ENCODE measurements at places on chromosomes 6 and 20.

DNA sequence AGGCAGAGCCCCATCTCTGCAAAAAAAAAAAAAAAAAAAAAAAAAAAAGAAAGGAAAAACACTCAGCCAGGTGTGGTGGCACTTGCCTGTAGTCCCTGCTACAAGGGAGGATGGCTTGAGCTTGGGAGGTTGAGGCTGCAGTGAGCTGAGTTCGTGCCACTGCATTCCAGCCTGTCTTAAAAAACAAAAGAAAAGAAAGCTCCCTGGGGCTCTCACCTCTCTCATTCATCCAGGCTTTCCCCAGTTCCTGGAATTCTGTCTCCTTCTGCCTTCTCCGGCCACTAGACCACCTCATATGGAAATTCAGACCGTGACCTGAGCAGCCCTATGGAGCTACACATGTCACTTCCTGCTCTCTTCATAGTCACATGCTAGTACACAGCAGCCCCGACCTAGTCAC lies 101.1 kb upstream of the TAB2 start:
- no peak for DNase-seq

DNA sequence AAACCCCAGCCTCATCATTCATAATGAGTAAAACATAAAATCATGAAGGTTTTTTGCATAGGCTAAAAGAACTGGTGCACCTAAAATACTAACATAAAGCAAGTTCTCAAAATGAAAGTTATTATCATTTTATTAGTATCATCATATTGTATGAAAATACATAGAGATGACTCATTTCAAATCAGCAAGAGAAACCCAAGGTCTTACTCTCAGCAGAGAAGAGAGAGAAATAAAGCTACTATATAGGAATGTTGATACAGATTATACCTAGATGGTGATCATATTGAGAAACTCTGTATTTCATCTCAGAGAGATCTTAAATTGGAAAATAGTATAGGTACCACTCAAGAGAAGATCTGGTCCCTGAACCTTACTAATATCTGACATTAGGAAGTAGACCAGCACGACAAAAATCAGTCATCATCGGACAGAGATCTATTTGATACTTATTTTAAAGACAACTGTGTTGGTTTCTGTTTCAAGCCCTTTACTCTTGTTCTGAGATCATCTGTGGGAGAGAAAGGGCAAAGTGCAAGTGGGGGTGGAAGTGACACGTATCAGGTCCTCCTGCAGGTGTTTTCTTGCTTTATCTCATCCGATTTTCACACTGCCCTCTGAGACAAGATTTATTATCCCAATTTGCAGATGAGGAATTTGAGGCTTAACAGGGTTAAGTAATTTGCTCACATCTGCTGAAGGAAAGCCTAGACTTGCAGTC lies 532.3 kb downstream of the MAFB start:
- DNase-seq, result no peak

DNA sequence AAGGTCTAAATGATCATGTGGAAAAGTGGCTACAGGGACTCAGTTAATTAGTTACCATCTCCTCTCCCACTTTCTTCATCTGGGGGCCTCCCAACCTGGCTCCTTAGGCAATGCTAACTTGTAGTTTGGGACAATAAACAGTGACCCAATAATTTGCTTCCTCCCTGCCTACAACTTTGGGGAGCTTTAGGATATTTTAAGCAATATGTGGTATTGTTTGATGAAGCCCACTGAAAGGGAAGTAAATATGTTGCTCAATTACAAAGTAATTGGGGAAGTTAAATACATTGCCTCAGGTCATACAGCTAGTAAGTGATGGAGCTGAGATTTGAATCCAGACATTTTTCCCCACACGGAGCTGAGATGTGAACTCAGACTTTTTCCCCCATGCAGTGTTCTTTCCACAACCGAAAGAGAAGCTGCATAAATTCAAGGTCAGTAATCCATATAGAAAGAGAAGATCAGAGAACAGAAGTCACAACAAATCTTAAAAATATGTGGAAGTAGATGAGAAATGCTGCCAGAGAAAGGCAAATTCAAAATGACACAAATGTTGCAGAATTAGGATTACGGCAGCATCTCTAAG lies 26.6 kb downstream of the ZHX3 start:
- DNase-seq, result no peak

- DNase-seq, result no peak
Measured at GRCh38 chr6:133026705-133027104, 212.3 kb downstream of the RPS12 start.

DNA sequence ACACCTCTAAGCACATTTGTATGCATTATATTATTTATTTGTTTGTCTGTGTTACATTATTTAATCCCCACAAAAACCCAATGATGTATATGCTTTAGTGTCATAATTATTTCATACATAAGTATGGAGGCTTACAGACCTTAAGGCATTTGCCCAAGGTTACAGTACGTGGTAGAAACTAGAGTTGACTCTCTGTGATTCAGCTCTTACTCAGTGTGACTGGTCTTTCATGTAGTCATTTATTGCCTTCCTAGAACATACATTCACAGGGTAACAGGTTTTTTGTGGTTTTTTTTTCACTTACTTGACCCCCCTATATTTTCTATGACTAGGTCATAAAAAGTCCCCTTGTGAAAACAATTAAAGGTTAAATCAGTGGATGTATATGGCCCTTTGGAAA lies 566.8 kb downstream of the TFAP2A start:
- no peak for DNase-seq

DNA sequence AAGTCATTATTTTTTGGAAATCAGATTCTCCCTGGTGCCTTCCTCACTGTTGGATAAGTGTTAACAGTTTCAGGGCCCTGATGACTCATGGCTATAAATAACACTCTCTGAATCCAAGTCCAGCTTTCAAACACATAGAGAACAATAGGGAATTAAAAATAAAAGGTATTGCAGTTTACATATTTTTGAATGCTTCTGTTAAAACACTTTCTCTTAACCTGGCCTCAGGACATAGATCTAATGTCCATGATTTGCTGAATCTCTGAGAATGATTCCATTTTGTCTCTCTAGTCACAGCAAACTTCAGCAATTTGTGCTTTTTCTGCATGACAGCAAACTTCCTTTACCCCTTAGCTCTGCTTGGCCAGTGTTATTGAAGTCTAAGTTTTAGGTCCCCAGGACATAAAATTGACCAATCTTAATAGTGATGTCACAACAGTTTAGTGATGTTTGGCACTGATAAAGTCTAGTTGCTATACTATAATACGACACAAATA lies 1192.4 kb upstream of the CITED2 start:
- no peak for DNase-seq

DNA sequence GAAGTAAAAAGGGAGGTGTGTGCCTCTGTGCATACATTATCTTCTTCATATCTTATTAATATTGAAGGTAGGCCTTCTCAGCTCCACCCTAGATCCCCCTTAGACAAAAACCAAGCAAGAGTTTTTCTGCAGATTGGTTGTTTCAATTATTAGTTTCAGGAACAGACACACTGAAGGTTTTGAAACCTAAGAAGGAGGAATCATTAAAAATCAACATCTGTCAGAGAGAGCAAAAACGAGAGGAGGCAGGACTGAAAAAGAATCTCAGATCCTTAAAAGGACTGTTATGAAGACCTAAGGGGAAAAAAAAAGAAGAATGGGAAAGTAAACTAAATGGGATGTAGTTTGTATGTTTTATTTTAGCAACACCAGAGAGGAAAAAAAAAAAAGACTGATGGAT lies 560.8 kb upstream of the JAG1 start:
- no peak for DNase-seq

- DNase-seq, result no peak
Measured at GRCh38 chr6:33698494-33698893, 13.0 kb downstream of the UQCC2 start.

DNA sequence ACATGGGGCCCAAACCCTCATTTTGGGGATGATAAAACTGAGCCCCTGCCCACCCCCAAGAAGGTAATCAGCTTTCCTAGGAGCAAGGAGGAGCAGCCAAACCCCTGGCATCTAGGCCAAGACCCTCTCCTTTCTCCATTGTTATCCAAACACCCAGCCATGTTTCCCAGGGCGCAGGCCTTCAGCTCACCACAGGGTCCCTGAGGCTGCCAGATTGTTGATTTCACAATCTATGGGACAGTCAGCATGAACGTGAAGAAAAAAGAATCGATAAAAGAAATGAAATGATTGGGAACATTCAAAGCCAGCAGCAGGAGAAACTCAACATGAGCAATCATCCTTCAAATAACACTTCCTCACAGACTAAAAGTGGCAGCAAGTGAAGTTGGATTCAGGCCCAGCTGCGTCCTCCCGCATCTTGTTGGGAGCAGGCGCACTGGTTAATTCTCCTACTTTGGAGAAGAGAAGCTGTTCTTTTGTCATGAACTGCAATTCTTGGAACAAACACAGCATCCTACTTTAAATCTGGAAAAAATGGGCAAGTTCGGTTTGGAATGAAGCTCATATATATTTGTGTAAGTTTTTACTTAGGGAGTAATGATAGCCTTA lies 241.8 kb upstream of the PRDM1 start:
- no peak for DNase-seq

DNA sequence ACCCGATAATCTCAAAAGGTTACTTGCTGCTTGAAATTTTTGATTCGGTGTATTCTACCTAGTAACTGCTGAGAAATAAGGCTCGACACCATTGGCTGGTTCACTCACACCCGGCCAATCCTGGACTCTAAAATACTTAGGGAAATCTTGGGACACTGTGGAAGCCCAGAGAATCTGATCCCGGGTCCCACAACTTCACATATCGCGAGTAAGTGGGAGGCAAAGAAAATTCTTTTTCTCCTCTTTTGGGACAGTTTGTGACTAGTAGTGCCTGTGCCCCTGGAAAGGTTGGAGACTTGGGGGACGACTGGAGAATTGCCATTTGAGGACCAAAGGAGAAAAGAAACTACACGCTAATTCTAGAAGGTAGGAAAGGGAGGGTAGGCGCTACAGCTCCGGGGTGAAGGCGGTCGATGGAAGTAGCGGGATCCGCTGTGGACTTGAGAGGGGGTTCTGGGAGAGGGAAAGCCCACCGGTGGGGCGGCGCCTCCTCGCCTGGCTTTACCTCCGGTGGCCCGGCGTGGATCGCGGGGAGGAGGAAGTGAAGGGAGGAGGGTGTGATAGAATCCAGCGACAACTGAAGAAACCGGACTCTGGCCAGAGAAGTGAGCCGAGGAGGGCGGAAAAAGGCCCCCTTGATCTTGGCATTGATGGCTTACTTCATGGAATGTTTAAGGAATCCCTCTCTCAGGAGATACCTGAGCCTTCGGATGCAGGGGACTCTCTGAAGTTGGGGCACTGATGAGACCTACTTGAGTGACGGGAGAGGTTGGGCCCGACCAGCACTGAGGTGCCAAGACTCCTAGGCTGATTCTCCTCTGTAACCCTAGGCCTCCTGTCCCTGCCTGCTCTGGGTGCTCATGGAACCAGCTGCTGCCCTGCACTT lies 18.8 kb upstream of the BTN3A3 start:
- no peak for DNase-seq

DNA sequence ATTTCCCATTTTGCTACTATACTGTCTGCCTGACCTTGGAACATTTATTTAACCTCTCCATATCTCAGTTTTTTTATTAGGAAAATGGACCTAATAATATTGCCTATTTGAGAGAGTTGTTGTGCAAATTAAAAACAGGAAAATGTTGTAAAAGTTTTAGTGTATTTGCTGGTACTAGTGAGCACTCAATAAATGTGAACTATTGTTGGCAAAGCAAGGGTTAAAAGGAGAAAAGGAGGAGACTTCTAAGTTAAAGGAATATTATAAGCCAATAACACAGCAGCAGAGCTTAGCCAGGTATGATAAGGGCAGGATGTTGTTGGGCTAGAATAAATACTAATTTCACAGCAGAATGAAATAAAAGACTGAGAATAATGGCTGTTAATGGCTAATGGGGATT lies 211.9 kb upstream of the FUT9 start:
- DNase-seq, result no peak
